ENCODE measurements at places on chromosomes 1 and 21.

DNA sequence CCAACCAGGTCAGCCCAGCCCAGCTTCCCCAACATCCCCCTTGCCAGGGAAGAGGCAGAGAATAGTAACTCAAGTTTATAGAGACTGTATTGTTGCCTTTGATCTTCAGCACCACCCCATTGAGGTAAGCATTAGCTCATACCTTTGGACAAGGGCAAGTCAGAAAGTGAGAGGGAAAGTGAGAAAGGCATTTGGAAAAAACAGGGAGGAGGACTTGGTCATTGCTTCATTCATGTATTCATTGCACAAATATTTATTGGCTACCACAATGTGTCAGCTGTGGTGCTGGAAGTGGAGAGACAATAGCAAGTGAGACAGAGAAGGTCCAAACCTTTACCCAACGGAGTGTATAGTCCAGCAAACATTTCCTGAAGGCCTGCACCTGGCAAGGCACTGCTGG is 561.2 kb downstream of the KIF26B start:
- ATAC-seq: peak; percentile 90

DNA sequence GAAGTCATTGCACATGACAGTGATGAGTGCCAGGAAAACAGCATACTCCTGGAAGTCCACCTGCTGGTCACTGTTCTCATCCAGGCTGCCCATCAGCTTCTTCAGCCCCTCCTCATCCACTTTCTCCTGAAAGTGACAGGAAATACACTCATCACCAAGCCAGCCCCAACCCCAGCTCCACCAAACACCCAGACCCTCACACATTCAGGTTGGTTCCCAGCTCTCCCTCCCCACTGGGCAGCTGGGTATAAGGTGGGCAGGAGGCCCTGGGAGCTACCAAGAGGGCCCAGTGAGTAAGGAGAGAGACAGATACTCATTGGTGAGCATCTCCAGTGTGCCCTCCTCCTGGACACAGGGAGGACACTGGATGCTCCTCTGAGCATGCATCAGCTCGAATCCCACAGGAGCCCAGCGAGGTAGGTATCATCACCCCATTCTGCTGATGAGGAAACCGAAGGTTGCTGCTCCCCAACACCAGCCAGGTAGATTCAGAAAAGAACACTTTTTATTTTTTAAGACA is 4.1 kb downstream of the S100A2 start:
- no peak for ATAC-seq

DNA sequence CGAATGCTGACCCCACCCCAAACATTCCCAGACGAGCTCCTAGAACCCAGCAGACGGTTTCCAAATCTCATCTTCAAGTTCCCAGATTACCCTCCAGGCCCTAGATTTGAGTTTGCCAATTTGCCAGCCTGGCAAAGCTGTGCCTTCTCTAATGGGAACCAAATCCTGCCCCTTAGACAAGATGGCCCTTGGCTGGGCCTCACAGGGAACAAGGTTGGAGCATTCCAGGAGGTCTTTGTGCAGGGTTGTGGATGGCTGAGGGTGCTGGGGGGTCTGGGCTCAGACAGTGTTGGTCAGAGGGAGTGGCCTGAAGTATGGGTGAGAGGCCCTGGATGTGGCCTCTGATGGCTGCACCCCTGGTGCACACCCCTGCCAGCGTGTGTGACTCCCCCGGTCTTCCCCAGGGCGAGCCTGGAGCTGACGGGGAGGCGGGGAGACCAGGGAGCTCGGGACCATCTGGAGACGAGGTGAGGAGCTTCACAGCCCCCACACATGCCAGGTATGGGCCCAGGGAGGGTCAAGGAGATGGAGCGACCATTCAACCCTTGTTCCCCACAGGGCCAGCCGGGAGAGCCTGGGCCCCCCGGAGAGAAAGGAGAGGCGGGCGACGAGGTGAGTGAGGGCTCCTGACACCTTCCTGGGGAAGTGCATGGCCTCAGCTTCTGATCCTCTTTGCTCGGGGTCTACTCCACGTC is 10.2 kb downstream of the COL6A1 start:
- ATAC-seq: no peak

- ATAC-seq: no peak
Observed at GRCh38 chr1:169941982-169942830, 48.5 kb upstream of the SCYL3 start.

DNA sequence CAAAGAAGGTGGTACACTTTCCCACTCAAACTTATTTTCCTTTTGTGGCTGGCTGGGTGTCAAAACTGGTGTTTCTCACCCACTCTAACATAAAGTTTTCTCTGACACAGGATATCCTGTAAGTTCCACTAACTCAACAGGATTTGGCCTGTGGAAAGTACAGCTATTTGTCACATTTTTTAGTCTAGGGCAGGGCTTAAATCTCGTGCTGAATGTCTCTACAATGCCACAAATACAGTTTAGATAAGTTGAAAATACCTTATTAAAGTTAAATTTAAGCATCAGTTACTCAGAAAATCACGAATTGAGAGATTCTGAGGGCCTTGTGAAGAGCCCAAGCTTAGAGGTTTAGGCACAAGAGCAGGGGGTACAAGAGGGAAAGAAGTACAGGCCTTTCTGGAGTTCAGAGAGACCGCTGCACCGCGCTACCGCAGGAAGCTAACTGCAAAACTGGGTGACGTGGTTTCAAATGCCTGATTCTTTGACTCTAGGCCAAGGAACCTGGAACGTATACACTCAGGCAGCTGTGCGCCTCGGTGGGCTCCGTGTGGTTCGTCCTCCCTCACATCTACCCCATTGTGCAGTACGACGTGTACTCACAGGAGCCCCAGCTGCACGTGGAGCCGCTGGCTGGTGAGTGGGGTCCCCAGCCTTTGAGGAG is 23.4 kb upstream of the PWP2 start:
- ATAC-seq: no peak

GRCh38 chr1:8232036-8232757 is 85.7 kb upstream of the SLC45A1 start:
- ATAC-seq: no peak
